ENCODE measurements at places on chromosomes 12 and 14. TPM values are rescaled to one million over a fixed set of nuclear protein-coding genes. Genes with fewer than 3 reads are reported as not detected.

The ADAM20 gene
- 0.38 TPM for total RNA-seq

The GCN1 gene
- total RNA-seq = 102 TPM

The PSMD9 gene
- 33.8 TPM for total RNA-seq

The ANO4 gene
- total RNA-seq = 0.38 TPM

The E2F7 gene
- total RNA-seq = 28.6 TPM

The MAP3K9 gene
- total RNA-seq = under 0.01 TPM

The BATF gene
- 1.2 TPM for total RNA-seq

The C1S gene
- 213 TPM for total RNA-seq

The OR4E1 gene
- total RNA-seq = not detected

Data from regular cardiac myocyte (primary cell).